ENCODE measurements at places on chromosomes 4 and X.
A peak's percentile ranks its signal among the peaks of the same experiment; 100 is the strongest.

- no peak for DNase-seq
These were observed 7.8 kb downstream of the LARP1B start for GRCh38 chr4:128068918-128069317.

DNA sequence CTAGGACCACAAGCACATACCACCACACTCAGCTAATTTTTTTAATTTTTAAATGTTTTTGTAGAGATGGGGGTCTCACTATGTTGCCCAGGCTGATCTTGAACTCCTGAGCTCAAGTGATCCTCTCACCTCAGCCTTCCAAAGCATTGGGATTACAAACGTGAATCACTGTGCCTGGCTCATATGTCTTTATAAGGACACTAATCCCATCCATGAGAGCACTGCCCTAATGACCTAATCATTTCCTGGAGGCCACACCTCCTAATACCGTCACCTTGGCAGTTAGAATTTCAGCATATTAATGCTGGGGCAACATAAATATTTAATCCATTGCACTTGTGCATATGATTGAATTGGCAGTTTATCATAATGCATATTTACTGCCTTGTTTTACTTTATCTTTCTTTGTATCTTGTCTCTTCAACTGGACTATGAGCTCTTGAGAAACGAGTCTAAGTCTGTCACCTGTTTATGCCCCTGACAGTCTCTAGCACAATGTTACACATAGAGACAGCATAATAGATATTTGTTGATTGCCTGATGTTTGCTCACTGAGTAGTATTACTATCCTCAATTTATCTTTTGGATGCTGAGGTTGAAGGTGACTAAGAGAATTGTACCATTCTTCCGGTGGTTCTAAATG, 172.0 kb downstream of the AASDH start:
- DNase-seq, result no peak

DNA sequence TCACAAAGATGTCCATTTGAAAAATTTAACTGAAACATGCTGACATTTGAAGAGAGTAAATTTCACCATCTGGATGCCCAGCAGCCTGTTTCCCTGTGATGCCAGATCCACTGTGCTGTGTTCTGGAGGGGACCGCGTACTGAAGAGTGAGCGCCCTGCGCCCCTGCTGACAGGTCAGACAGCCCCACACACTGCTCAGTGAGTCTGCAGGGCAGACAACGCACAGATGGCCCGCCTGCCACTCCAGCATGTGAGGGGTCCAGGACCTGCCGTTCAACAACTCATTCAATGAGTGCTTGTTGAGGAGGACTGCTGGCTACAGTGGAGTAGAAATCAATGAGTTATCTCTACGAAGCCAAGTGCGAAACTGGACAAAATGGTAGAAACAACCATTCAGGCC, 49.2 kb downstream of the FGFRL1 start:
- DNase-seq, result no peak

GRCh38 chrX:147646949-147647723, 264.6 kb upstream of the FMR1 start:
- no peak for DNase-seq

DNA sequence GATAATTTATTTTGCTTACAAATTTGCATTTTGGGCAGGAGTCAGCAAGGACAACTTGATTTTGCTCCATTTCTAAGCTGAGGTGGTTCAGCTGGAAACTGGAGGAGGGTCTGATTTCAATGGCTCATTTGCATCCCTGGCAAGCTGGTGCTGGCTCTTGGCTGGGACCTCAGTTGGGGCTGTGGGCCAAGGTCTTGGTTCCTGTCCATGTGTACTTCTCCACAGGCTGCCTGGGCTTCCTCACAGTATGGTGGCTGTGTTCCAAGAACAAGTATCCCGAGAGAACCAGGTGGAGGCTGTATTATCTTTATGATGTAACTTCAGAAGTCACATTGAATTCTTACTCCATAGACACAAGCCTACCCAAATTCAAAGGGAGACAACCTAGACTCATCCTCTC, 77.0 kb upstream of the STX18 start:
- no peak for DNase-seq

DNA sequence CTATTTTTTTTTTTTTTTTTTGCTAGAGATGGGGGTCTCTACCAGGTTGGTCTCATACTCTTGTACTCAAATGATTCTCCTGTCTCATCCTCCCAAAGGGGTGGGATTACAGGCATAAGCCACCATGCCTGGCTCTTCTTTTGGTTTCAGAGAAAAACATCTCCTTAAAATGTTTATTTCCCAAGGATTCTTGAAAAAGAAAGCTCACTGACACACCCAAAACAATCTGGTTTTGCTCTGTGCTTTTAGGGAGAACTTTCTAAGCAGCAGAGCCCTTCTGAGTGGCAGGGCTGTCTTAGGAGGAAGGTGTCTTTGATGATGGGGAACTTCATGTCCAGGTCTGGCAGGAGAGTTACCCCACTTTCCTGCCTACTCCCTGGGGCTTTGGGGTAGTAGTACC, 1.2 kb downstream of the SOD3 start:
- DNase-seq, result no peak

GRCh38 chr4:14749910-14750309, 252.4 kb upstream of the CPEB2 start:
- no peak for DNase-seq

- DNase-seq, result no peak
These were observed 64.7 kb upstream of the CTSO start for GRCh38 chr4:156018383-156018782.

DNA sequence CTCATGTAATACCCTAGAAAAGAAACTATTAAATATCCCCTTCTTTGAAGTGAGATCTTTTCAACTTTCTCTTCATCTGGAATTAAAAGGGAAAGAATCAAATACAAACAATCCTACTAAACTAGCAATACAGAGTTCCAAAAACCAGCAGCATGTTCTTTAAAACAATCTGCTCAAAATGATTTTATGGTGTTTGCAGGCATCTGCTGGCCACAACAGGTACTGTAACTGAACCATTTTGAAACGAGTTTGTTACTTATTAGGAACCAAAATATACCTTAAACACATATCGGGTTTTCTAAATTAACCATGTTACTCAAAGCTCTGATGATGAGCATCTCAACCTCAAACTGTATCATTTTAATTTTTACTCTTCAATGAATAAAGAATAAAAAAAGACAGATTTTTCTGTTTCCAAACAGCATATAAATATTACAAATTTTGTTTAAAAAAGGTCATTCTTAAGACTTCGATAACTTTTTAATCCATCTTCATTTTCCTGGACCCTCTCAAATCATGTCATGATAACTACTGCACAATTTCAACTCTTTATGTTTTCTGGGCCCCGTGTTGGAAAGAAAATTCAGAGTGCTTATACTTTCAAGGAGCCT, 56.5 kb downstream of the ARAP2 start:
- peak; percentile 9 for DNase-seq

GRCh38 chr4:81704461-81704860, 232.8 kb upstream of the RASGEF1B start:
- no peak for DNase-seq

GRCh38 chr4:40622913-40623312, 6.8 kb downstream of the RBM47 start:
- no peak for DNase-seq

DNA sequence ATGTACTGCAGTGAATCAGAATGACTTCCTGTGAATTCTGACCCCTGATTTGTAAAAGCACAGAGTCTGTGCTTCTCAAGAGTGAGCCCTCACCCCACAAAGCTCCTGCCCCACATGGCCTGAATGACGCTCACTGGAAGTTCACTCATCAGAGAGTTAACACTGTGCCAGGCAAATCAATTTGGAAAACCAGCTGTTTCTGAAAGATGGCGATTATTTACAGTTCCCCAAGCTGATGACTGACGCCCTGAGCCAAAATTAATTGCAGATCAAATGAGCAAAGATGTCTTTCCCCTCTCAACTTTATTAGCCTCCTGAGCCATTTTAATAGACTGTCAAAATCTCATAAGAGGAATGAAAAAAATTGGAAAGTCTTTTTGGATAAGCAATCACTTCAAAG, 118.0 kb downstream of the SLC2A9 start:
- DNase-seq, result no peak

- DNase-seq, result no peak
These were observed 375 bp downstream of the FGFR3 start for GRCh38 chr4:1793496-1793840.

DNA sequence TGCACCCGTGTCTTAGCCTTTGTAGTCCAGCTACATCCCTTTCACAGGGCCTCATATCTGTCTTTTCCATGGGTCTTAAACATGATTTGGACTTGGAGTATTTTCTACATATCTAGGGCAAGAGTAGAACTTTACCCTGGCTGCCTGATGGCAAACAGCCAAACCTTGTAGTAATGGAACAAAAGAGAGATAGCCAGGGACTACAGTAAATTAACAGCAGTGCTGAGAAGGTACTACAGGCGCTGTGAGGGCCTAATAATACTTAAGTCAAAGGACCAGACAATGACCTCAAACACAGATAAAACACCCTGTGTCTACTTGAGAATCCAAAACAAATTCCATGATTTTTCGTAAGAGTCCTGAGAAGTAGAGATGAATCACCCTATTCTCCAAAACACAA, 111.0 kb upstream of the WDR17 start:
- no peak for DNase-seq

DNA sequence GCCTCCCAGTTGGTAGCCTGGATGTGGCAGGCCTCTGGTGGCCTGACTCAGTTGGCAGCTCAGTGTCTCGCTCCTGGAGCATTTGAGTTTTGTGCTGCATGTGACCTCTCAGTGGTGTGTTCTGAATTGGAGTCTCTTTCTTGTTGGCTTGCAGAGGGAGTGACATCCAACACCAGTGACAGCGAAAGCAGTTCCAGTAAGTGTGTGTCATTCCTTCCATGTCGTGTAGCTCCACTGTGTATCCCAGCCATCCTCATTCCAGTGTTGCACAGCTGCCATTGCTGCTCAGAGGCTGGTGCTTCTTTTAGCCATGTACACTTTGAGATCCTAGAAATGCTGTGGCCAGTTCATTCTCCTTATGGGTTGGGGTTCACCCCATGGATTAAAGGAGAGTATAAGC, 52.4 kb downstream of the DLG3 start:
- no peak for DNase-seq

- DNase-seq, result no peak
These were observed 19.0 kb downstream of the MRPL1 start for GRCh38 chr4:77881460-77882295.

- DNase-seq, result no peak
These were observed 7.6 kb downstream of the UGT8 start for GRCh38 chr4:114606245-114606644.

GRCh38 chrX:153450114-153450948, 4.5 kb upstream of the TREX2 start:
- no peak for DNase-seq

DNA sequence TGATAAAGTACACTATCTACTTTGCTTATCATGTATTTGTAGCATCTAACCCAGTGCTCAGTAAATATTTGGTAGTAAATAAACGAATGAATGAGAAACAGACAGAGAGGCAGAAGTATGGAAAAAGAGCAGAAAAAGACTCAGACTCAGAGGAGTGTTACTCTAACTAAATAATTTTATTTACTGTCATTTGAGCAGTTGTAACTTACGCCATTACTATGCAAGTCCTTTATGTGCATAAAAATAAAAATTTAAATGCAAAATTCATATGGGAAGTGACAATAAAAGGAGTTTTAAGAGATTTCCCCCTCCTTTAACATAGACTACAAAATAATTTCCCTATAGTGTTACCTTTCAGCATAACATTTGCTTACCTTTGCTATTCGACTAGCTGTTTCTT, 49.5 kb downstream of the ZAR1 start:
- no peak for DNase-seq

DNA sequence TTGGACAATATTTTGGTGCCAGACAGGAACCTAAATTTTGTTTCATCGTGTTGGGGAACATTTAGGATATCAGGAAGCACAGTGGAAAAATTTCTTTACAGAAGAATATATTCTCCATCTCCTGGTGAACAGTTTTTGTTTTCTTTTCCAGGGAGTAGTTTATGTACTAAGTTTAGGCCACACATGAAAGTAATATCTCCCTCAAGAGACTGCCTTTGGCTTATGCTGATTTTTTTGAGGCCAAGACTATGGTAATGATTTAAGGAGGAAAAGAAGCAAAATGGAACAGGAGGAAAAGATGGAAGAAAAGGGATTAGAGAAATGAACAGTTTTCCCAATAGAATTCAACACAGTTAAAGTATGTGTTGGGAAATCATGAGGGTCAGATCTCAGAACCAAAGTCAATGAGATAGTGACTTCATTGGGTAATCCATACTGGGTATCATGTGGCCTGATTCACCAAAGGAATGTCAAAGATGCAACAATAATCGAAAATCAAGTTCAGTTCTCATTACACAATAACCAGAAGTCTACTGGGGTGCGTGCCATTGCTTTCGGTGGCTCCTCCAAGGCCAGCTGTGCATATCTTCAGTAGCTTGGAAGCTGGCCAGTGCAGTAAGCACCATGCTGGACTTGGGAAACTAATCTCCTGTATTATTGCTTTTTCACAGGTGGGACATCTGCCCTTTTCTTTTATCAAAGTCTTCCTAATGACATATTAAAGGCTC, 234.8 kb downstream of the COL25A1 start:
- DNase-seq, result no peak

GRCh38 chr4:176319704-176320339, at the start of gene SPCS3:
SPCS3 (plus strand) TSS chr4:176319966; CDS start chr4:176320077, 111 bp downstream.
- DNase-seq, result peak; percentile 69

GRCh38 chr4:74738464-74739143, 55.7 kb downstream of the BTC start:
- no peak for DNase-seq

- no peak for DNase-seq
These were observed 531 bp downstream of the DGKQ start for GRCh38 chr4:972651-973424.

GRCh38 chrX:72644946-72645345, 69.2 kb downstream of the PHKA1 start:
- DNase-seq, result no peak

- no peak for DNase-seq
These were observed 63.2 kb upstream of the FAM47B start for GRCh38 chrX:34879346-34879745.

- no peak for DNase-seq
These were observed 127.6 kb downstream of the AASDH start for GRCh38 chr4:56259655-56260054.

- no peak for DNase-seq
These were observed 106.4 kb upstream of the FAM241A start for GRCh38 chr4:112038861-112039260.

- DNase-seq, result no peak
These were observed 124.0 kb upstream of the HPF1 start for GRCh38 chr4:169881769-169882168.

DNA sequence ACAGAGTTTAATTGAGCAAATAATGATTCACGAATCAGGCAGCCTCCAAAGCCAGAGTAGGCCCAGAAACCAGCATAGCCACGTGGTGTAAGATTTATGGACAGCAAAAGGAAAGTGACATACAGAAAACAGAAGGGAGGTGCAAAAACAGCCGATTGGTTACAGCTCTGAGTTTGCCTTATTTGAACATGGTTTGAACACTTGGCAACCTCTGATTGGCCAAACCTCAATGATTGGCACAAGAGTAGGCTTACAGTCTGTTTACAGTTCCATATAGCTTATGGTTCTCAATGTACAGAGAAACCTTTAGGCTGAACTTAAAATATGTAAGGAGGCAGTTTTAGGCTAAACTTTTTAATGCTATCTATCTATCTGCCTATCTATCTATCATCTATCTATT, 394.8 kb downstream of the CFAP47 start:
- DNase-seq, result no peak

GRCh38 chrX:48636776-48637175, 39.5 kb downstream of the WDR13 start:
- DNase-seq, result no peak

- no peak for DNase-seq
These were observed 1159.7 kb upstream of the PCDH7 start for GRCh38 chr4:29560452-29560851.
